ENCODE measurements at places on chromosomes 11 and 22.

DNA sequence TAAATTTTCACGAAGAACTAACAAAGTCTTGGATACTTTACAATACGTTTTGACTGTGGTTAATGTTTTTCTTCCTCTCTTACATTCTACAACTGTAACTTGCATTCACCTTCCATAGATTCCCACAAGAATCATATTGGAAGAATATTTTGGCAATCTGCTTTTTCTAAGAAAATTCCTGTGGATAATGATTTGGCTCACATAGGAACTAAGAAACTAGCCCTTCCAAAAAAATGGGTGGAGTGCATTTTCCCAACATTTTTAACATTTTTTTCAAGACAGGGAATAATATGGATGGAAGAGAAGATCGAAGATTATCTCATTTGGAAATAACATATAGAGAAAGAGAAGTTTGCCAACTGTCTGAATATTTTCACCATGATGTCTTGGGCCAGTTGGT, 256.9 kb upstream of the POU2AF2 start:
- no peak for DNase-seq

- peak; percentile 24 for DNase-seq
These were observed 10.7 kb downstream of the KRTAP5-5 start for GRCh38 chr11:1640076-1640946.

DNA sequence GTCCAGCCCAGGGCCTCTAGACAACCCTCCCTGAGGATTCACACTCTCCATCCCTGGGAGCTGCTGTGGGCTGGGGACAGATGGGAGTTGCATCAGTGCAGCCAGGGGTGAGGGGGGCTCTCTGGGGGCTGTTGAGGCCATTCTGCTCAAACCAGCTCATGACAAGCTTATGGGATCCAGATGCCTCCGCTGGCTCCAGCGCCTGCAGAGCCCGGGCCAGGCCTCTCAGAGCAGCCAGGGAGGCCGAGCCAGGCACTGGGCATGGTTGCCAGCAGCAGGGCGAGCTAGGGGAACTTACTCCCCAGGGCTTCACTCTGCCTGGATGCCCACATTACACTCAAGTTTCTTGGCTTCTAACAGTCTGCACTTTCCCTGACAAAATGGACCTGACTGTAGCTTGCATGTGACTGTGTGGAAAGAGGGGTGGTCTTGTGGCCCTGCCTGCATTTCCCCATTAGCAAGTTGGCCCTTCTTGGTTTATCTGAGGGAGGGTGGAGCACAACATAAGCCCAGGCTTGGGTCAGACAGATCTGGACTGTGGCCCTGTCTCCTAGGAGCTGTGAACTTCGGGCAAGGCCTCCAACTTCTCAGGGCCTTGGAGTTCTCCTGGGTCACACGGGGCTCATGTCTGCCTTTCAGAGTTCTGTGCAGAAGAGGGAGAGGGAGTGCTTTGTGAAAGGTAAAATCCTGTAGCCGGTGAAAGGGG, 34.5 kb upstream of the CYB5R3 start:
- DNase-seq: no peak

- no peak for DNase-seq
These were observed 194.3 kb upstream of the ANO3 start for GRCh38 chr11:26137651-26138050.

DNA sequence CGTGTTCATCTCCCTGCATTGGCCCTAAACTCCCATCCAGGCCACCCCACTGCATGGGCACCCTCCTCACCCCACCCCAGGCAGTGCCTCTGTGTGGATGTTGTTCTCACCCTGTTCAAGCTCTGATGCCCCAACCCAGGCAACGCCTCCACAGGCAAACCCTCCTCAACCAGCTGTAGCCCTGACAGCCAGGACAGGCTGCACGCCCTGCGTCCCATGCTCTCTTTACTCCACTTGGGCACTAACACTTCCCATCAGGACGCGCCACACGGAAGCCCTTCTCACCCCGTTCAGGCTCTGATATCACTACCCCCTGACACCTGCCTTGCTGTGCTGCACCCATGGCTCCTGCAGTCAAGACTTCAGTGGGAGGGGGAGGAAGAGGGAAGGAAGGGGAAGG, 47.9 kb downstream of the KCNJ1 start:
- DNase-seq: no peak

GRCh38 chr22:42560781-42561180, 7.0 kb downstream of the SERHL2 start:
- peak; percentile 44 for DNase-seq

DNA sequence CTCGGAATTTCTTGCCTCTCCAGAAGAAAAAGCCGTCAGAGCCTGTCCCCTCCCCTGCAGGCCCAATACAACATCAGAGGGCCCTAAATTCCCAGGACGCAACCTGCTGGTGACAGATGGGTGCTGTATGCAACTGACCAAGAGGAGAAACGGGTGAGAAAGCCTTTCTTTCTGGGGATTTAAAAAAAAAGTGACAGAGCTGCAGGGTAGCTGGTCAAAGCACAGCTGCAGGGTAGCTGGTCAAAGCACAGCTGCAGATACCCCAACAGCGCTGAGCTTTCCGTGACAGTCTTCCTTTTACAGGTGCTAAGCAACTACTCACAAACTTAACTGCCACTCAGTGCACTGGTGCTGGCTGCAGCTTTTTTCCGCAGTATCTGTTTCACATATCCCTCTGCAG, 17.8 kb downstream of the AP1B1 start:
- DNase-seq: no peak

- peak; percentile 71 for DNase-seq
These were observed 30.3 kb upstream of the ASPHD2 start for GRCh38 chr22:26398741-26399153.

DNA sequence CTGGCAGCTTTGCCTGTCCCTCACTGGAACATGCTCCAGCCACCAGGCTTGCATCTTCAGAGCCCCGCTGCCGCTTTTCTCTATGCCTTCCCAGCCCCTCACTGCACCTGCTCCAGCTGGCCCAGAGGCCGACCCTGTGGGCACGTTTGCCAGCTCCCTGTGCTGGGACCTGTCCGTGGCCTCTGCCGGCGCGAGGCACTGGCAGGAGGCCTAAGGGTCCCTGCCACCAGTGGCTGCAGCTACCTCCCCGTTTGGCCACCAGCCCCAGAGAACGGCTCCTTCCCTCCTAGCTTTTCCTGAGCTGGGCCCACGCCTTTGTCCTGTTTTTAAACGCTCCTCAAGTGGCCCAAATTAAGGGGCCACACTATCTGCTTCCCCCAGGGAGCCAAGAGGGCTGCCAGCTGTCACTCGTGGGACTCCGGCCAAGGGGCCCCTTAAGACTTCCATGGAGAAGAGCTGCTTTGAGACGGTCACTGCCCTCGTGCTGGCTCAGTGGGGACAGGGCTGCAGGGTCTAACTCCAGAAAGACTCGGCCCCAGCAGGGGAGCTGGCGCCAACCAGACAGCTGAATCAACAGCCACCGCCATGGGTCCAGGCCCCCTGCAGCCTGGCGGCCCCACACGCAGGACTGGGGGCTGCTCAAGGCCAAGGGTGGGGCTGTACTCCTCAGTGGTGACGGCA, 24.6 kb upstream of the WNT7B start:
- no peak for DNase-seq

GRCh38 chr22:23386822-23387580, 193.1 kb downstream of the IGLL1 start:
- no peak for DNase-seq

DNA sequence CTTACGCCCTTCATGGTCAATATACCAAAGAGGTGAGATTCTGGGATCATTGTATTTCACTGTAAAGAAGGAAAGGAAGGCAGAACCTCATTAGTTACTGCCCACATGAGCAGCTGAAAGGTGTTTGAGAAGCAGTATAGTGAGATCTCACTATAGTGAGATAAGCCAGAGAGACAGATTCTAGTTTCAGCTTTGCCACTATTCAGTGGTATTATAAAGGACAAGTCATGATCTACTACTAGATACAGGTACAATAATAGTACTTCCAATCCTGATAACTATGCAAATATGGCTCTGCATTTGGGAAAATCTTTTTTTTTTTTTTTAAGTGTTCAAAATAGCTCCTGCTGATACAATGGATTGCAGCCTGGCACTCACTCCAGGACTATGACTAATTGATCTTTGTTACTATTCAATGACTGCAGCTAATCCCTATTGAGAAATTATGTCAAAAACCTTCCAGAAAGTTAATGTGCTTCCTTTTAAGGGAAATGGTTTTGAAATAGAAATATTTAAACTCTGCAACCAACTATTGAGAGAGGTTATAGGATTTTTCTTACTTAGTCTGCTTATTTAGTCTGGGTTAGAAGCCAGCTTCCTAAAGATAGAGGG, 8.3 kb upstream of the DLAT start:
- DNase-seq: no peak

- DNase-seq: no peak
These were observed 181.8 kb downstream of the UVRAG start for GRCh38 chr11:75996523-75997442.

GRCh38 chr22:25159028-25159427, 40.6 kb upstream of the CRYBB3 start:
- no peak for DNase-seq

DNA sequence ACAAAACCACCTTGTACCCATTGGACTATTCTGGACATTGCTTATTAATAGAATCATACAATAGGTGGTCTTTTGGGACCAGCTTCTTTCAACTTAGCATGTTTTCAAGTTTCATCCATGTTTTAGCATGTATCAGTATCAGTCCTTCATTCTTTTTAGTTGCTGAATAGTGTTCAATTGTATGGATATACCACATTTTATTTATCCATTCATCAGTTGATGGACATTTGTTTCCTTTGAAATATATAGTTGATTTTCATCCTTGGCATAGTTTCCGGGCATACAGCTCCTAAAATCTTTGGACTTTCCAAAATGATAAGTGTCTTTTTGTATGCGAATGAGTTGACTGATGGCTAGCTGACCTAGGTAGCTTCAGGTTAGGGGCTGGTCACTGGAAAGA, 12.2 kb downstream of the PPP6R3 start:
- no peak for DNase-seq

GRCh38 chr11:17633987-17634775, 85.2 kb upstream of the MYOD1 start:
- no peak for DNase-seq

DNA sequence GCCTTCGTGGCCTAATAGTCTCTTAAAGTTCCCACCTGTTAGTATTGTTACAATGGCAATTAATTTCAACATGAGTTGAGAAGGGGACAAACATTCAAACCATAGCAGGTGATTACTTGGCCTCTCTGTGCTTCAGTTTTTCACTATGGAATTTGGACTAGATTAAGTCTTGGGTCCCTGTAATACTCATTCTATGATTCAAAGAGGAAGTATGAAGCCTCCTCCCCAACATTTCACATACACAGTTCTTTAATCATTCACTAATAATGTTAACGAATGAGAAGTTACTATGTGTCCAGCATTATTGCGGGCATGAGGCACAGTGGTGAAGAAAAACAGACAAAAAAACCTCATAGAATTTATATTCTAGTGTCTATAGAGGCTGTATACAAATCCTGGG, 19.9 kb upstream of the USP47 start:
- DNase-seq: no peak

- no peak for DNase-seq
These were observed 22.9 kb downstream of the CDKN1C start for GRCh38 chr11:2862395-2863275.

GRCh38 chr11:35420371-35420770, 1.0 kb upstream of the SLC1A2 start:
- DNase-seq: no peak

GRCh38 chr11:115220423-115220822, 283.8 kb downstream of the CADM1 start:
- no peak for DNase-seq

DNA sequence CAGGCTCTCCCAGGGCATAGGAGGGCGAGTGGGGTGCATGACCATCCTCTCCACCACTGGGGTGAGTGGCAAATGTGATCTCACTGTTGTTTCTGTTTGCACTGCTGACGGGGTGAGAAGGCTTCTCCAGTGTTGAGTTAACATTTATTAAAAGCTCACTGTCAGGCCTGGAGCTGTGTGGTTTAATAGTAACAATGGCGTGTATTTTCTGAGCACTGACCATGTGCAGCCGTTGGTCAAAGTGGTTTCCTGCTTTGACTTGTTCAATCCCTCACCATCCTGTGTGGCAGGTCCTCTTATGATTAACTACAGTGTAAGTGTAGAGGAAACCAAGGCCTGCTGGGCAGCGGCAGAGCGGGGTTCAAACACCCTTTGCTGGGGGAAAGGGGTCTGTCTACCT, 4.4 kb downstream of the A4GALT start:
- DNase-seq: no peak

GRCh38 chr11:13214276-13214675, 63.3 kb upstream of the BMAL1 start:
- DNase-seq: no peak

DNA sequence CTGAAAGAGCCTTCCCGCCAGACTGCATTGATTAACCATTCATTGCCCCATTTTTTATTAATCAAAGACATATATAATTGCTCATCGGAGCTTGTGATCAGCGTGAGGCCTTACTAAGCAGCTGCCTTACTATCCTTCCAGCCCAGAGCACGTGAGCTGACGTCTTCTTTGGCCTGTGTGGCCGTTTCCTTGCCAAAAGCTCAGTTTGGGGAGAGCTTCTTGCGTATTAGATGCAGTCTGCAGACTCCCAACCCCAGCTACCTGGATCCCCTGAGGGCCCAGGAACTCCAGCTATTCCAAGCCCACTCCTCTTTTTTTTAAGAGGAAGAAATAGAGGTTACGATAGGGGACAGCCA, 784 bp upstream of the SLC43A3 start:
- no peak for DNase-seq

GRCh38 chr11:67165623-67166022, 46.6 kb downstream of the KDM2A start:
- DNase-seq: no peak

GRCh38 chr22:44026630-44027511, 2.8 kb downstream of the PARVB start:
- DNase-seq: peak; percentile 95

DNA sequence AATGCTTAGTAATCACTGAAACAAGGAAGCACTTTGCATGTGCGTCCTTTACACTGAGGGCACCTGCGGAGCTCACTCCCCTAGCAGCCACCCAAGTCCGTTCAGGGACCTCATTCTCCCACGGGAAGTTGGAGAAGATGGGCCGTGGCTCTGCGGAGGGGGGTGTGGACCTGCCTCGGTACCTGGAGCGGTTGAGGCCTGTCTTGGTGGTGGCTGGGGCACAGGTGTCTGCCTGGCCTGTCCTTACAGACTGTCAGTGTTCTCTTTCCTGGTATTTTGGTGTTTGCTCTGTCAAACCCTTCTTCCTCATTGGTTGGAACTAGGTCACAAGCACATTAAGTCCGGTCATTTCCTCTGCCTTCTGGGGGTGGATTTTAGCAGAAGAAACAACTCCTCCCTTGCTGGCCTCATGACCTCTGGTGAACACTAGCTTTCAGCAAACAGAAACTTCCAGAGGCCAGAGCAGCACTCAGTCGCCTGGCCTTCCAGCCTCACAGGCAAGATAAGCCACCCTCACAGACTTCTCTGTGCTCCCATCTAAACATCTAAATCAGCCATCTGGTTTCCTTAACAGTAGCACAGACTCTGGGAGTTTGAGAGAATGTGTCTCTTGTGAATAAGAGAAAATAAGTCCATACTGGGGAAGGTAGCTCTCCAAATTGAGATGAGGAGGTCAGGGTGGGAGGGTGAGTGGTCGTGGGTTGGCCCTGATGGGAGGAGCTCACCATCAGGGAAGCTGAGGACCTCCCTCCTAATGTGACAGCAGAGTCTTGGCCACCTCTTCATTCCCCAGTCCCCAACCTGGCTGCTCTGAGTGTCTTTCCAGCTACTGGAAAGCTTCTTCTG, 8.6 kb downstream of the SNAP29 start:
- peak; percentile 19 for DNase-seq

GRCh38 chr11:69684651-69685050, 9.5 kb upstream of the LTO1 start:
- peak; percentile 15 for DNase-seq
